ENCODE measurements at places on chromosomes 2 and 18. TPM values are rescaled to one million over a fixed set of nuclear protein-coding genes. Genes with fewer than 3 reads are reported as not detected.

- no peak for DNase-seq
These were observed 85.6 kb downstream of the VIT start for GRCh38 chr2:36781907-36782720.

- no peak for DNase-seq
These were observed 180.6 kb upstream of the SH3BP4 start for GRCh38 chr2:234771176-234771575.

The OBSL1 gene
- total RNA-seq: 34.7 TPM

The TMEM247 gene
- total RNA-seq: not detected

DNA sequence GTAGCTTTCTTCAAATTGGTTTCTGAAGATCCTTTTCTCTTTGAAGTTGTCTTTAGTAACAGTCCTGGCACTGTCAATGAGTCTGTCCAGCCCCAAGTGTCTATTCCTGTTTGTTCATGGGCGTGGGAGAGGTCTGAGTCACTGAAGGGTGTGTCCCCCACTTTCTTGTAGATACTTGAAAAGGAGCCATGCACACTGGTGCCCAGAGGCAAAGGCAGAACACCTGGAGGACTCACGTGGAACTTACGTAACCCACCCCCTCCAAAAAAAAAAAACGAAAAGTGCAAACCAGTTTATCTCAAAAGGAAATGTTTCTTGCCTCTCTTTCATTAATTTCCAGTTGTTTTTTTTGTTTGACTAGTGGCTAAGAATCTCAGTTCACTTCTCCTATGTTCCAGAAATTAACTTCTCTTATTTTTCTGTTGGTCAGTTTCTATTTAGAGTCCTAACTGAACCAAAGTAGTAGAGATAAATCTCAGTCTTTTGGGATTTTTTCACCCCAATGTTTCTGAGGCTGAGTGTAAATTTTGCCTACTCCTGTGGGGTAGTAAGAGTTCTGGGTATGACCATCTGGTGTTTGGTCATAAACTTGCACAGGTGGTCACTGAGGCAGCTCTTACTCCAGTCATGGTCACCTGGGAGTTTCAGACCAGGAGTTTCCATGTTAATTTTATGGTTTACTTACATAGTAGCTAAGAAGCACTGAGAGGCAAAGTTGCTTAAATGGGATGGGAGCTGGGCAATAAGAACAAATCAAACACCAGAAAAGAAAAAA is 54.9 kb downstream of the DSC3 start:
- DNase-seq: no peak

The DAPL1 gene
- 1.9 TPM for total RNA-seq

The CRYGD gene
- not detected for total RNA-seq

DNA sequence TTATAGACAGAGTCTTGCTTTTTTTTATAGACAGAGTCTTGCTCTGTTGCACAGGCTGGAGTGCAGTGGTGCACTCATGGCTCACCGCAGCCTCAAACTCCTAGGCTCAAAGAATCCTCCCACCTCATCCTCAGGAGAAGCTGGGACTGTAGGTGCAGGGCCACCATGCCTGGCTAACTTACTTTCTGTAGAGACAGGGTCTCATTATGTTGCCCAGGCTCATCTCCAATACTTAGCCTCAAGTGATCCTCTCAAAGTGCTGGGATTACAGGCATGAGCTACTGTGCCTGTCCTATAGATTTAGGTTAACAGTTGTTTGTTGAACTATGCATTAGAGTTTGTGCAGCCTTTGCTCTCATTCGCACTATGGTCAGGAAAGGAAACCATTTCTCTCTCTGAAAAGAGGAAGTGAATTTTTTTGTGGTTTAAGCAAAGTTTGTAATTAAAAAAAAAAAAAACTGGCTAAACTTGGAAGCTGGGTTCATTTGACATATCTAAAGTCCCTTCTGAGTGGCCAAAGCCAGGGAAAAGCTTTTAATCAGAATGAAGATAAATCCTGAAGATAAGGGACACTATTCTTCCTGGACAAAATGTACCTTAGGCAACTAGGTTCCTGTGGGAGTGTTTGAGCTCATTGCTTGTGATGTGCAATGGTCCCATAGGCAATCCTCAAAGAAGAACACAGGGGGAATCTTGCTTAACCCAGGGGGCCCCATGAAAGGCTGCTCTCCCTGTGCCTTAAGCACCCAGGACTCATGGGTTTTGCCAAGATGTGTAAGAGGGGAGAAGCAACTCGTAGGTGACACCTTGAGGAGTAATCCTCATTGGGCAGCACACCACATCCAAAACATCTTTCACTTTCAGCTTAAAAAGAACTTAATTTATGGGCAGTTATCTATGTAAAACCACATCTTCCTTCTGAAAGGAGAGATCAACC is 201.7 kb downstream of the MREG start:
- DNase-seq: no peak

The SOS1 gene
- total RNA-seq: 16.8 TPM

The BBS5 gene
- 19.2 TPM for total RNA-seq

The ALPP gene
- total RNA-seq: not detected

GRCh38 chr2:106582148-106583143 is 95.3 kb downstream of the CD8B2 start:
- peak; percentile 82 for DNase-seq

The XDH gene
- 0.05 TPM for total RNA-seq

The OTOS gene
- not detected for total RNA-seq

DNA sequence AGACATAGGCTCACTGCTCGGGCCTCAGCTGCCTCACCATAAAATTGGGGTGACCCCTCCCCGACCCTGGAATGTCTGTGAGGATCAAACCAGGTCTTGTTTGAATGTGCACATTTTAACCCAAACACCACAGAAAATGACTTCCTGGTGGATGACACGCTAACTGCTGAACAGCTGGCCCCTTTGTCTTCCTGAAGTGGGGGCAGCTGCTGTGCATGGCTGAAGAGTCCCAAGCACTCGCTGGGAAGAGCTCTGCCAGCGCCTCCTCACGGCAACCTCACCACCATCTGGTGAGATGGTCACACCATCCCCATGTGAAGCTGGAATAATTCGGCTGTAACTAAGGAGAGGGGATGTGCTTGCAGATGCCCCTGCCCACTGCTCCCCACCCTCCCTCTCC is 34.0 kb downstream of the AQP12A start:
- peak; percentile 12 for DNase-seq

DNA sequence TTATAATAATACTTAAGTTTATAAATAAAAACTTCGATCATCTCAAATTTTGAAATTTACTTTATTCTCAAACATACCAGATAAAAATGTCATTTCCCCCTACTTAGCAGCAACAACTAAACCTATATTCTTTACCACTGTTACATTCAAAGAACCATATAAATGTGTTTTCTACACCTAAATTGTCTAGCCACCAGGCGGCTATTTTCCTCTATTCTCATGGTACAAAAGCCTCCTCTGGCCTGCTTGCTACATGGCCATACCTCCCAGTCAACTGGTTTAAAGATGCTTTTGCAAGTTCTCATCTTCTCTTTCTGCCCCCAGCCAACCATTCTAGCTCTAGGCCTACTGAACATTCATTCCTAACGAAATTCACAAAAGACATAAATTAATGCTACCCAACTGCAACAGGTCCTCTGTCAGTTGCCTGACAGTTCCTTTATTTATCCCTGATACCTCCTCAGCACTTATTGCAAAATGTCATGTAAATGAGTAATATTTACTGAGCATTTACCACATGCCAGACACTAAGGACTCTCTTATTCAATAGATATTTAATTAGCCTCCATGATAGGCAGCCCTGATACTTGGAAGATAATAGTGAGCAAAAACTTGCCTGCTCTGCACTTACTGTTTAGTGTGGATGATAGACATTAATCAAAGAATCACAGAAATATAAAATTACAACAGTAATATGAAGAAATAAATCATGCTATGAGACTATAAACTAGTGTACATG is 5.0 kb downstream of the C1D start:
- DNase-seq: peak; percentile 21

- DNase-seq: peak; percentile 13
These were observed 42.1 kb upstream of the TRIM43B start for GRCh38 chr2:95526360-95527341.

GRCh38 chr18:75937306-75937705 is 509.8 kb upstream of the SMIM21 start:
- no peak for DNase-seq

The BCL11A gene
- total RNA-seq: 3.1 TPM

The EVX2 gene
- not detected for total RNA-seq

GRCh38 chr2:227325839-227326195 is 766 bp downstream of the MFF start:
- peak; percentile 26 for DNase-seq

The RAB27B gene
- total RNA-seq: not detected

The ITGA4 gene
- 3.7 TPM for total RNA-seq

DNA sequence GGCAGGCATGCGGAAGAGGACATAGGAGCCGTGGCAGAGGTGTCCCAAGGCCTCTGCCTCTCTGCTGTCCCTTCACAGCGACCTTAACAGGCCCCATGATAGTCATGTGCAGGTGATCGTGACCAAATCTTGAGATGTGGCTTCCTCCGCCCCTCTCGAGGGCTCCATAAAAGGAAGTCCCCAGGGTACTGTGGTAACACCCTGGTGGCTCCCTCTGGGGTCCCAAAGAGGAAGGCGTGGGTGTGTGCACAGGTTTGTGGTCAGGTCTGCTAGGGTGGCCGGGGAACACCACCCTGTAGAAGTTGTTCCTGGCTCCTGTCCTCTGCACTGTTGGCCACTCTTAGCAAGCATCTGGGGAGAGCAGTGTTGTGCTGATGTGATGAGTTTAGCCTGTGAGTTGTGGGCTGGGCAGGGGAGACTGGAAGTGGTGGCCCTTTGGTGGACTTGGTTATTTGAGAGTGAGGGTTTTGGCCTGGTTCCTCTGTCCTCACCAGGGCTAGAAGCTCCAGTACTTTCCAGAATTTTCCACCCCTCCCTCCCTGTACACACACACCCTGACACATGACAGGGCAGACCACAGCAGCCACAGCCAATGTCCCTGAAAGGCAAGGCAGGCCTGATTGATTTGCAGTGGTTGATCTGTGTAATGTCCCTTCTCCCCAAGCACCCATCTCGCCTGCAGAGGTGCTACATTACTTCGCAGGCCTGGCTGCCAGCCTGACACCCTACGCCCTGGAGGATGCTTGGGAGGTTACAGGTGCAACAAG is 68.9 kb upstream of the BOD1L2 start:
- no peak for DNase-seq

DNA sequence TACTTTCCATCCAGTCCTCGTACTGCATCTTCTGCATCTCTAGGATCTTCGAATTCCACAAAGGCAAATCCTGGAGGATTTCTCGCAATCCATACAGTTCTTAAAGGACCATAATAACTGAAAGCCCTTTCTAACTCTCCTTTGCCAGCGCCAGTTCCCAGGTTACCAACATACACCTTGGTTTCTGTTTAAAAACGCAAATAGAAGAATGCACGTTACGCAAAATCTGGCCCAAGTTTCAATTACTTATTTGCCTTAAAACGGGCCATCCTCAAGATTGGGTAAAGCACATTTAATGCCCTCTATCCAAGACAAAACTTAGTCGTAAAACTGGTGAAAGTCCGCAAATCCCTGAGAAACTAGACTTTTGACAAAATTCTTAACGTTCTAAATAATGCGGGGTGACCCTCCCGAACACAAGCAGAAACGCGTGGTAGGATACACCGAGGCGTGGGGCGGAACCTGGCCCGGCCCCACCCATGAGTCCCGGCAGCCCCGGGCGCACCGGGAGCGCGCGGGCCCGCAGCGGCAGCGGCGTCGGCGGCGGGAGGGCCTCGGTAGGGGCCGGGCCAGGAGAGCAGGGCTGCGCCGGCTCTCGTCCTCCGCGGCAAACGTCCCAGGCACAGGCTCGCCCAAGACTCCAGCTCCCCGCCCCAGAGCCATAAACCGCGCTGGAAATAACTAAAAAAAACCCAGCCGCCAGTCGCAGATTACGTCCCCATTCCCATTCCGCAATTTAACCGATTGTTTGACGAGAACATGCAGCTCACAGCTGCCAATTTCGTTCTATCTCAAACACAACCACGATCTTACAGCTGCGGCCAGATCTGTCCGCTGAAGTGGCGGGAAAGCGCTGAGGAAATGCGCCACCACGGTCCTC is 910 bp downstream of the SRSF7 start:
- peak; percentile 56 for DNase-seq

DNA sequence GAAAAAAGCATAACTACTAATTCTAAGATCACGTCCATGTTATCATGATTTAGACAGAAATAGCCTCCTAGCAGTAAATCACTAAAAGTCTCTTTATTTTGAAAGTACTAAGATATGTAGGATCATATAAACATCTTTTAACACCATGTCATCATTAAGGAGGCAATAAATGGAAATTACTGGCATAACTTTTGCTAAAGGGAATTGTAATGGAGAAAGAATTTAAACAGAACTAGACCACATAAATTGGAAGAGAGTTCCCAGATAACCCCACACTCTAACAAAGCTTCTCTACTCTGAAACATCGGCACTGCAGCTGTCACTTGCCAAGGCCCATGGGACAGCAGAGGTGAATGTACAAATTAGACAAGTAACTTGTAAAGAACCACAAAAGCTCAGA is 29.5 kb downstream of the STK39 start:
- no peak for DNase-seq

DNA sequence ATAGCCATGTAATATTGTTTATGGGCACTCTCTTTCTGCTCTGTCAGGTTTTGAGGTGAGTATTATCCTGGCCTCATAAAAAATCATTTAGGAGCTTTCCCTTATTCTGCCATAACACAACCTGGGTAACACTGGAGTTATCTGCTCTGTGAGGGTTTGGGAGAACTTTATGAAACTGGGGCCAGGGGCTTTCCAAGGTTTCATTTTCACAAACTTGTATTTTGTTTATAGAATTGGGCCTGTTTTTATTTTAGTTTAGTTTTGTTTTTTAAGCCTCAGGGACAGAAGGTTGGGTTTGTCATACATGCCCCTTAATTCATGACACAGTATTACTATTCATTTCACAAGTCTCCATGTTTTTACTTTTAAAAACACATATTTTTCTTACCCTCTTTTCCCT is 83.5 kb downstream of the IRS1 start:
- DNase-seq: no peak

DNA sequence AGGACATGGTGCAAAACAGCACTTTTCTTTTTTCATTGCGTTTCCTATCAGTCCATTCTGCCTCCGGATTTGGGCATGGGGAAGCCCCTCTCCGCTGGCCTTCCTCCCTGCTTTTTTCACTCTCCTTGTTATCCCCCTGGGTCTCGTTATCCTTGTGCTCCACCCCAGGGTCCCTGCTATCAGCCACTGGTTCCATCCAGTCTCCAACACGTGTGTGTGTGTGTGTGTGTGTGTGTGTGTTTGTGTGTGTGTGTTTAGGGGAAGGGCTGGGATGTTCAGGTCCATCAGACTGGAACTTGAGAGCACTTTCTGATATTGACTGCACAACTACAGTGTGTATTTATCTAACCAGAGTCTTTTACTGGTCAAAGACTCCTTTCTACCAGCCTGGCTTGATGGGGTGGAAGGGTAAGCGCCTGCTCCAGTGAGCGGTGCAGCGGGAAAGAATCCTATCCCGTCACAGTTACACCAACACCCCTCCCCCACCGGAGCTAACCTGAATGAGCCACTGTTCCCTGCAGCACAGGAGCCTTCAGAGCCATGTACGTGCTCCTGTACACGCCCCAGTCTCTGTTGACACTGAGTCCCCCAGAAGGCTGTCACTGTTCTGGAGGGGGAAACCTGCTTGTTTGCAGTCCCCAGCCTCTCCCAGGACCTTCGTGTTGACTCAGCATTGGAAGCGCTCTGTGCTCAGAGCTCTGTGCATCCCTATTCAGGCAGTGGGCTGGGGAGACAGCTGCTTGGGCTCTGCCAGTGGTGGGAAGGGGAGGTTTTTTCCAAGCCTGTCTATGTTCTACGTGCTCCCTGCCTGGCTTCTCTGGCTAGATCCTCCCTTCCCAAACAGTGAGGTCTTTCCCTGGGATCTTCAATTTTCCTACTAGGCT is 4.6 kb downstream of the INHA start:
- DNase-seq: peak; percentile 66

Measured in SK-MEL-5 (cell line).